AG08396 (cell line): ENCODE measurements at places on chromosomes 5 and 9.
A peak's percentile ranks its signal among the peaks of the same experiment; 100 is the strongest.

GRCh38 chr5:146340260-146341081 lies 1.8 kb downstream of the POU4F3 start:
- peak; percentile 81 for DNase-seq

DNA sequence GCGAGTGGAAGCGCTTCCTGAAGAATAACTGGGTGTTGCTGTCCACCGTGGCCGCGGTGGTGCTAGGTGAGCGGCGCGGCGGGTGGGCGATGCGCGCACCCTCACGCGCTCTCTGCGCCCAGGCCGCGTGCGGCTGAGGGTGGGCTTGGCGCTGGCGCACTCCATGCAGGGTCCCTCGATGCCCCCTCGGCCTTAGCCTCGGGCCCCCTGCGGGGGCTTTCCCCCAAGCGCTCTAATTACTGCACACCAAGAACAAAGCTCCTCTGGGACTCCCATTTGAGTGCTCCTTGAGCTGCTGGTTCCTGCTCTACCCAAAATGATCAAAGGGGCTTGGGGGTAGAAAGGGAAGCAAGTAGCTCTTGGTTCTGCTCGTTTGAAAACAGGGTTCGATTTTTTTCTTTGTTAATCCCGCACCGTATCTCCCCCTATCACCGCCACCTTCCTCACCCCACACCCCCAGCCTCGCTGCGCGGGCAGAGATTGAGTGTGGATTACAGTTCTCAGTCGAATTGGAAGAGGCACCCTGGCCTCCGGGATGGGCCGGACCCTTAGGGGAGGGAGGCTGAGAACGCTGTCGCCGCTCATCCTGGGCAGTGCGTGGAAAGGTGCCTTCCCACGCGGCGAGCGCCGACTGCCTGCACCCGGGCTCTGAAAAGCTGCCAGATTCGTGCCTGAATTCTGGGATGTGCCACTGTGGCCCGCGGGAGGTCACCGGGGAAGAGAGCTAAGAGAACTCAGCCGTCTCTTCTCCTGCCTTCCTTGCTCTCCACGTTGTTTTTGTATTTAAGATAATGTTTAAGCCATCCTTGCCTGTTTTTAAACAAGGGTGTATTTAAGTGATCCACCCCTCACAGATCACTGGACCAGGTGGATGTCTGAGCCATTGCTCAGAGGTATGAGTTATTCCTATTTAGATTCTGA lies 697 bp downstream of the SLC1A1 start:
- peak; percentile 25 for DNase-seq

GRCh38 chr5:149211566-149211965 lies 60.1 kb upstream of the AFAP1L1 start:
- DNase-seq, result peak; percentile 27

DNA sequence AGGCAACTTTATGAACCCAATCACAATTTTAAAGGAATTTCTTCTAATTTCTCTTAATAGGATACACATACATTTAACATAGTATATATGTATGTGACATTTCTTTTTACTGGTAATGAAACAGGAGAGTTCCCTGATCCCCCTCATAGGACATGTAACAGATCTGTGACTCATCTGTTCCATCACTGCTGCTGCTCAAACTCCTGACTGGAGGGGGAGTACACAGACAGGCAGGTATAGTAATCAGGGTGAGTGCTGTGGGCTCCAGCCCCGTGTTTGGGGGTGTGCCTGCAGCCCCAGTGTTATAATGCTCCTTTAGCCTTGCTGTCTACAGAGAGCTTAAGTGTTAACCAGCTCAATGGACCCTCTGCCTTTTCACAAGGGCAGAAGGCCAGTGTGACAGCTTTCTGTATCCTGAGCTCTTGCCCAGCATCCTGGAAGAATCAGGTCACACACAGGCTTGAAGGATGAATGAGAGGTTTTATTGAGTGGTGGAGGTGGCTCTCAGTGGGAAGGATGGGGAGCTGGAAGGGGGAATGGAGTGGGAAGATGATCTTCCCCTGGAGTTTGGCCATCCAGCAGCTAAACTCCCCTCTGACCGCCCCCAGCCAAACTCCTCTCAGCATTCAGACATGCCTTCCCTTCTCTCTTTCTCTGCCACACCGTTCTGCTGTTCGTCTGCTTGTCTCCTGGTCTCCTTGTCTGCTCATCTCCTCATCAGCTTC lies 161.3 kb downstream of the ZNF608 start:
- no peak for DNase-seq

DNA sequence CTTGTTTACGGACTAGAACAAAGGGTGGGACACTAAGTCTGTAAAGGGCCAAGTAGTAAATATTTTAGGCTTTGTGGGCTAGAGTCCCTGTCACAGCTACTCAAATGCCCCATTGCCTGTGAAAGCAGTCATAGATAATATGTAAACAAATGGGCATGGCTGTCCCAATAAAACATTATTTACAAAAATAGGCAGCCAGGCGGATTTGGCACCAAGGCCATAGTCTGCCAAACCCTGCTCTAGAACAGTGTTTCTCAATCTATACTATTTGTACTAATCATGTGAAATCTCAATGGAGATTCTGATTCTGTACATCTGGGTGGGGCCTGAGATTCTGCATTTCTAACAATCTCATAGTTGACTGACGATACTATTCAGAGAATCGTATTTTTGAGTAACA lies 92.0 kb downstream of the RFX3 start:
- DNase-seq, result no peak

GRCh38 chr5:40909264-40909663 lies at the start of gene C7:
Gene C7, plus strand, starts transcription at chr5:40909497. Its CDS starts 114 bp downstream, at chr5:40909611.
- no peak for DNase-seq

- DNase-seq, result peak; percentile 47
Observed at GRCh38 chr5:67693956-67694809, 497.6 kb upstream of the CD180 start.

DNA sequence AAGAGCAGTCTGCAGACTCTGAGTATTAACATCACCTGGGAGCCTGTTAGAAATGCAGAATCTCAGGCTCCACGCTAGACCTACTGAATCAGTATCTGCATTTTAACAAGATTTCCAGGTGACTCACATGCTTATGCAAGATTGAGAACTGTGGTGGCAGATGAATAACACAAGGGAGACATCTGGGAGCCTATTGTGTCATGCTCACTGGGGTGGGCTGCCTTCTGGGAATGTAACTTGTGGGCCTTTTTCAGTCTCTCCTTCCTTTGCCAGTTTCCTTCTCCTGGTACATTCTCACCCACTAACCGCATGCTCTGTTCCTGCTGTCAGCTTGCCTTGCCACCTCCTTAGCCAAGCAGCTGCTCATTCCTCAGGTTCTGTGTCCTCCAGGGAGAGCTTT lies 176.6 kb upstream of the C9orf72 start:
- DNase-seq, result no peak

- no peak for DNase-seq
Observed at GRCh38 chr9:5557606-5558587, 47.6 kb downstream of the PDCD1LG2 start.

DNA sequence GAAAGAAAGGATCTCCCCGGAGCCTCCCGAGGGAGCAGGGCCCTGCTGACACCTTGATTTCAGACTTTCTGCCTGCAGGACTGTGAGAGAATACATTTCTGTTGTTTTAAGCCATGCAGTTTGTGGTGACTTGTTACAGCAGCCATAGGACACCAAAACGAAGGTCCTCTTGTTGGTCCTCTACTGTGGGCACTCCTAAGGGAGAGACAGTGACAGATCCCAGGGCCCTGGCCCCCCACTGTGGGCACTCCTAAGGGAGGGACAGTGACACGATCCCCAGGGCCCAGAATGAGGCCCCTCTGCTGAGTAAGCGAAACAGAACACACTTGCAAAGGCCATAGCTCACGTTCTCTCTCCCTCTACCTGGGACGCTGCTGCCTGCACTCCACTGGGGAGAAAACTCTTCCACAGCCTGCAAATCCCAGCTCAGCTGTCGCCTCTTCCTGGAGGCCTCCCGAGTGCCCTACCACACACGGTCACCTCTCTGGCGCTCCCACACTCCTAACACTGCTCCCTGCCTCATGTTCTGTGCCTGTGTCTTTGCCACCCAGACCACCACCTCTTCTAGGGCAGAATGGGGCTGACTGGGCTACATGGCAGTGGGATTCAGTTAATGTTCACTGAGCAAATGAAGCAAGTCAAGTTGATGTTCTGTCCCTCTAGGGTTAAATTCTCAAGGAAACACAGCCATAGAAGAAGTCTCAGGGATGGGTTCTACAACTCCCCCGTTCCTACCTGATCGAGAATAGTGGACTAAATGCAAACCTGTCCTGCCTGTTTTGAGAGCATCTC lies 23.8 kb downstream of the ANKS6 start:
- no peak for DNase-seq

GRCh38 chr5:50744776-50745175 lies 78.3 kb downstream of the PARP8 start:
- DNase-seq, result peak; percentile 36

- no peak for DNase-seq
Observed at GRCh38 chr9:22622815-22623214, 176.2 kb downstream of the DMRTA1 start.

DNA sequence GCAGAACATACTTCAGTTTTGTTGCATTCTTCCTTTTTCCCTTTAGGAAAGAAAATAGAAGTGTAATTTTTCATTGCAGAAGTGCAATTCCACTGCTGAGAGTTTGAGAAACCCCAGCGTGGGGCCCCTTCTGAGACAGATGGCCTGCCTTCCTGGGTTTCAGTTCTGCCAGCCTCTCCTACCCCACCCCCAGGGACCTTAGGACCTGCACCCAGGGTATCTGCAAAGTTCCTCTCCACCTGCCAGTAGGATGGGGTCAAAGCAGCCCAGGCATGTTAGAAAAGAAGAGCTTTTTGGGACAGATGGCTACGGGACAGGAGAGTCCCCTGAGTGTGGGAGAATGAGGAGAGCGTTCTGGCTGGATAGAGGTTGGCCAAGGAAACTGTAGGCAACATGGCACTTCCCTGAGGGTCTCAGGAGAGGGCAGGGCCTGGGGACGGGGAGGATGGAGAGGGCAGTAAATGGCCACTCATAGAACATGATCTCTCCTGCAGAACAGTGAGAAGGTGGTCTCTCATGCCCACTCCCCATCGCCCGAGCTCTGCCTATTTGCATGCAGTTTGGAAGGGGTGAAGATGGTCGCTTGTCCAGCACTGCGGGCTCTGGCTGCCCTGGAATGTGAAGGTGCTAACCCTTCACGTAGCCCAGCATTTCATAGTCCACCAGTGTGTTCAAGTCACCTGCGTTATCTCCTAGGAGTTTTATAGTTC lies at the start of gene TIFAB:
Gene TIFAB, minus strand, starts transcription at position 31 of the 710 bp plus-strand sequence. CDS start 2,412 bp downstream, outside the sequence.
- DNase-seq, result no peak

- peak; percentile 23 for DNase-seq
Observed at GRCh38 chr9:4985386-4986266, 554 bp downstream of the JAK2 start.

DNA sequence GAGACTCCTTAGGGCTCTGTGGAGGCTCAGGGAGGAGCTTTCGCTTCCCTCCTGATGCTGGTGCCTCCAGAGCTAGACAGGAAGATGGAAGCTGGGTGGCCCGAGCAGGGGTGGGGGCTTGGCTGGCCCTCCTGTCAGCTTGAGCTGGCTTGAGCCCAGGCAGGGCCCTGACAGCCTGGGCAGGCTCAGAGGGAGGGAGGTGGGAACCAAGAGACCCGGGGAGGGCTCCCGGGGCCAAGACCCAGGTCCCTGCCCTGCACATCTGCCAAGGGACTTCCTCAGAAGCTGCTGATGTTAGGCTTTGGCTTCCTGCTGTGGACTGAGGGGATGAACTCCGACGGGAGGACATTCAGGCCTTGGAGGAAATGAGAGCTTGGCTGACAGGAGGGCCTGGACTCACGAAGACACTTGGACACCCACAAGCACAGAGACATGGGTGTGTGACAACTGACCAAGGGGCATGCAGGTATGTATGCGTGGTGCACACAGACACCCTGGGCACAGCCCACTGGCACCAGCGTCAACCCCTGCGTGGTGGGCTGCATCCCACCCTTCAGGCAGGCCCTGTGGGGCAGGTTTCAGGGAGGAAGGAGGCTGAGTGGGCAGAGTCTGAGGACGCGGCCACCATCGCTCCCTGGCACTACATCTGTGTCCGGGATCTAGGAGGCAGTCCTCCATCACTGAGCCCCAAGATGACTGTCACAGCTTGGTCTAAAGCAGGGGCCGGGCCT lies 1.7 kb upstream of the LTC4S start:
- DNase-seq, result no peak

DNA sequence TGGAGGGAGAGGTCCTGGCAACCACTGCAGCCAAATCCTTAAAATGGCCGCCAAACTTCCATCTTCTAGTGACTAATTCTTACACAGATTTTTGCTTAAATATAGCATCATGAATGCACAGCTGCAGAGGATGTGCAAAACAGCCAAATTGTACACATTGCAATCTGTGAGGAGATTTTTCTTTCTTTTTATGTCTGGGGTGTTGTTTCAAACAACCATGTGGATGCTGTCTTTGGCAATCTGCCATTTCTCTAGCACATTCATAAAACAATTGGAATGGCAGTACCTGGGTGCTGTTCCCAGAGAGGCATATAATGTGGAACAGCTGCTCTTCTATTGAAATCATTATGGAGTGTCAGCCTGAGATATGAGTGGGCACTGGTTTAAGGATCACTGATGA lies 1082.9 kb upstream of the SEMA6A start:
- DNase-seq, result no peak

GRCh38 chr5:124639095-124639665 lies 107.3 kb downstream of the ZNF608 start:
- no peak for DNase-seq

DNA sequence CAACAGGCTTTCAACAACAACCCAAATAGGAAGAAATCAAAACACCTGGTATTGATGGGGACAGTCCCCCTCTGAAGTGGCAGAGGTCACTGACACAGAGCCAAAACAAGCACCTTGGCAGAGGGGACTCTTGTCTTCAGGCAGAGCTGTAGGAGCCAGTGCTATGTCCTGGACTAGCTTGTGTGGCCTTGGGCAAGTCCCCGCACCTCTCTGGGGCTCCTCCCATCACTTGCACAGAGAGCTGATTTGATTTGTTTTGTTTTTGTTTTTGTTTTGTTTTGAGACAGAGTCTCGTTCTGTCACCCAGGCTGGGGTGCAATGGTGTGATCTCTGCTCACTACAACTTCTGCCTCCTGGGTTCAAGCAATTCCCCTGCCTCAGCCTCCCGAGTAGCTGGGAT lies 100.8 kb downstream of the C9orf50 start:
- no peak for DNase-seq

GRCh38 chr9:76537150-76537646 lies 78.2 kb downstream of the GCNT1 start:
- DNase-seq, result no peak

- no peak for DNase-seq
Observed at GRCh38 chr9:76232861-76233489, 161.3 kb downstream of the RFK start.

DNA sequence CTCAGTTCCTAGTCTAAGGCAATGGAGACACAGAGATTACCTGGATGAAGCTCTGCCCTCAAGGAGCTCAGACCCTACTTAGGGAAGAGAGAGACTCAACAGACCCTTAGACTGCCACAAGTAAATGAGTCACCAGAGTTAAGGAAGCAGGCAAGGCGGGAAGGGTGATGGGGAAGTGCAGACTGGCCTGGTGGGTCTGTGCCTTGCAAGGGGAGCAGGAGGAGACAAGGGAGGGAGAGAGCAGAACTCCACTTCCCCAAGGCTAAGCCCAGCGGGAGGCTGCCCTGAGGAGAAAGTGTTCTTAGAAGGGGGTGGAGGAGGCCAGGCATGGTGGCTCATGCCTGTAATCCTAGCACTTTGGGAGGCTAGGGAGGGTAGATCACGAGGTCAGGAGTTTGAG lies 83.7 kb downstream of the HRH2 start:
- DNase-seq, result no peak

- DNase-seq, result no peak
Observed at GRCh38 chr5:137217599-137218200, 281.4 kb downstream of the SPOCK1 start.
